ENCODE measurements at places on chromosomes 2 and 18.
A peak's percentile ranks its signal among the peaks of the same experiment; 100 is the strongest.

DNA sequence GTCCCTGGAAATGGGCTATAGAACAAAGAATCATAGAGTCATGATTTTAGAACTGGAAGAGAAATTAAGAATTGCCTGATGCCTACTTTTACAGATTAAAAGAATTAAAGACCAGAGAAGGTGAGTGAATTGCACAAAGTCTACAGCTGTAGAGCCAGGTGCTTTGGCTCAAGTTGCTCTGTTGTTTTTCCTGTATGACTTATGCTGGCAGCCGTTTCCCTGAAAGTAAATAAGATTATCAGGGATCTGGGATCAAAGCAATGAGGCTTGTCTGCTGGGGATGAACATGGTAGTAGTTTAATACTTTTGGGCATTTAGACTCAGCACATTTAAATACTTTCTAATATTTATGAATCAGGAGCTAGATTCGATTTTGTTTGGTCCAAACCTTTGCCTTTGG, 166.9 kb downstream of the PRPF40A start:
- no peak for DNase-seq

DNA sequence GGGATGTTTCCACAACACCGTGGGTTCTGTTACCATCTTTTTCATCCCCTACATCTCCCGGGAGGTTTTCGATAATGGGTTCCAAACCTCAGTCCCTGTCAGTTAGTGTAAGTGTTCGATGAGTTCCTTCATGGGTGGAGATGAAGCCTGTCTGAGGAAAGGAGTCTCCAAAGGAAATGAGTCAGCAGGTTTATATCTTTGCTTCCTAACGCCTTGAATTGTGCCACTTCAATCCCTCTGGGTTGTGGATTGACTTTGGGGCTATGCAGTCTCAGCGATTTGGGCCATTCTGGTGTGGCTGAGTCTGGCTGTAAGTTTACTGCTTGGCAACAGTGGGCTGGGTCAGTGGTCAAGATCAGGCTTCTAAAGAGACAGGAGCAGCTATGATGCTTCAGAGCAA, 1.2 kb downstream of the SERPINB5 start:
- peak; percentile 47 for DNase-seq

- peak; percentile 68 for DNase-seq
Observed at GRCh38 chr2:54771166-54771885, 47.9 kb downstream of the EML6 start.

DNA sequence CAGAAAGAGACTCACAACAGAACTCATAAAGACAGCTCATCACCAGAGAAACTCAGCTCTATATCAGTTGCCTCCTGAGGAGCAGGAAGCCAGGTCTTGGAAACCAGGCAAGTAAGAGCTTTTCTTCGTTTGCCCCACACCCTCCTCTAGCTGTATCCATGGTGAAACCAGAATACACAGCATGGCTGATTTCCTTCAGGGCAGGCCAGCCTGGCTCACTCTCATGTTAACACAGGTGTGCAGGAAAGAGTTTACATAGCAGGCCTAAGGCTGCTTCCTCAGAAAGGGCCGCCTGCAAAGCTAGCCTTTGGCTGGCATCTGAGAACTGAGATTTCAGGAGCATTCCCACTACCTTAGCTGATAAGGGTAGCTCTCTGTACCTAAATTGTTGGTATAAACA, 65.7 kb downstream of the KLHL14 start:
- no peak for DNase-seq

GRCh38 chr2:143607231-143608062, 478.2 kb downstream of the ARHGAP15 start:
- peak; percentile 33 for DNase-seq

DNA sequence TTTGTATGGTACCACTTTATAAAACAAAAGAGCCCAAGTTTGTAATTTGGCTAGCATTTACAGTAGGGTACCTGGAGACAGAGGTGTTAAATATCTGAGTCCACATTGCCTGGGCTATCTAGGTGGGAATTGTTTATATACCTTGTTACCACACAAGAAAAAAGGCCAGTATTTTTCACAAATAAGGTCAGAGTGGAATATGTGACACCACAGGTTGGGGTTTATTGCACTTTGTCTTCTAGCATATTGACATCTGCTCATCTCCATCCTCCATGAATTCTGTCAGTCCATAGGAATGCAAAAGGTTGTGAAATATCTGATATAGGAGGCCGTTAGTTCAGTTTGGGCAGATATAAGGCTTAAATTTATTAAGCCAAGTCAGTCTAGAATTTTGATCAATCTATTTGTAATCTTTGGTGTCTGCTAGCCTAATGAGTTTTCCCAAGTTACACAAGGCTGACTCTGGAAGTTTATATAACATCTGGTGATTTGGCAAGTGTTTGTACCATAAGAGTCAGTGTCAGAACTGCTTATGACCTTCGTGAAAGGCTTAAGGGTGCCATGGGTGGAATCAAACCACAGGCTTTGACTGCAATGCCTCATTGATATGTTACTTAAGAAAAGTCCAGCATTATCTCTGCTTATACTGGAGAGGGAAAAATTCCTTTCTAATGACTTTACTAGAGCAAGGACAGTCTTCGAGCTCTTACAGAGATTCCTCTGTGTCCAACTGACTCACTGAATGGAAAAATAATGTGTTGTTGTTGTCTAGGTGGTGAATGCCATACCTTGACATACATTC, 11.3 kb upstream of the DPP4 start:
- peak; percentile 95 for DNase-seq

DNA sequence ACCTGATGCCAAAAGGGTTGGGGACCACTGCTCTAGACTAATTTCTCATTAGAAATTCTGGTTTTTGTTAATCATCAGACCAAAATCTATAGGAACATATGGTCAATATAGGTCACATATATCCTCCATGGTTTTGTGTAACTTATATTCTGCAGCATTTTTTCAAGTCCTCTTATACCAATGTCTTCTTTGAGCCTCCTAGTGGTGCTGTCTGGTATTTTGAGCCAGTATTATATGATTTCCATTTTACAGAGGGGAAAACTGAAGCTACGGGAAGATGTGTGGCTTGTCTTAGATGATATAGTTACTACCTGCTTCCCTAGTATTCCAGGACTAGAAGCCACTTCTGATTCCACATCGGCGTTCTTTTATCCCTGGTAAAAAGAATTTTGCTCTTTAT, 13.8 kb downstream of the MAPK4 start:
- DNase-seq: no peak

- peak; percentile 45 for DNase-seq
Observed at GRCh38 chr18:48896875-48897511, 53.8 kb downstream of the SMAD7 start.

- DNase-seq: no peak
Observed at GRCh38 chr2:219408204-219408603, 10.0 kb upstream of the DES start.

GRCh38 chr18:29028560-29028959, 851.6 kb upstream of the CDH2 start:
- no peak for DNase-seq

- no peak for DNase-seq
Observed at GRCh38 chr2:126664234-126664633, 8.3 kb downstream of the GYPC start.

GRCh38 chr2:101803945-101804696, 106.6 kb downstream of the MAP4K4 start:
- no peak for DNase-seq

GRCh38 chr2:241096979-241097378, 5.1 kb downstream of the MTERF4 start:
- DNase-seq: no peak

DNA sequence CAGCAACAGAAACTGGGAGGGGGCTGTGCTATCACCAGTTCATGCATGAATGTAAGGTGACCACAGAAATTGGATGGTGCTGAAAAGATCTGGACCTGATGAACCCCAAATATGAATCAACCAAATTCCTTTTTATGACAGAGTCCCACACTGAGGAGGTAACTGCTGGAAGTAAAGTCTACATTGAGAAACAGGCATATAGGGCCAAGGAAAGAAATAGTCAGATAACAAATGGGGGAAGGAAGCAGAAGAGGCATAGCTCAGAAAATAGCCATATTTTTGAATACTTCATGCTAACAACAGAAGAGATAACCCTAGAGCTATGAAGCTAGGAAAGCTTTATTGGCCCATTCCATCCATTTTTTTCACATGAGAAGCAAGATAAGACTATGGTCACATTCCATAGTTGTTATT, 25.8 kb downstream of the ZC3H6 start:
- DNase-seq: peak; percentile 61

- no peak for DNase-seq
Observed at GRCh38 chr2:112195167-112195766, 57.1 kb downstream of the FBLN7 start.

DNA sequence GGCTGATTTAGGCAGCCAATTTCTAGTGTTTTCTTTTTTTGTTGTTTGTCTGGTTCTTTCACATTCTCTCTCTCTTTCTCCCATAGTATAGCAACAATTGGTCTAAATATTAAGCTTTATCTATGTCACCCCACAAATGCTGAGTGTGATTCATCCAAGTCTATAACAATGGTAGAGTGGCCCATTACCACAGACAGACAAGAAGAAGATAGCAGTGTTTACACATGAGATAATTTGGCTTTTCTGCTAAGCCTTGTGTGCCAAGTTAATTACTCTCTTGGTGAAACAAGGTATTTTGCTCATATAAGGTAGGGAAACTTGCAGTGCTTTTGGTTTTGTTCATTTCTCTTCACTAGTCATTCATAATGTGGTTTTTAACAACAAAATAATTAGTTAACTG, 166.5 kb downstream of the SLC8A1 start:
- no peak for DNase-seq

DNA sequence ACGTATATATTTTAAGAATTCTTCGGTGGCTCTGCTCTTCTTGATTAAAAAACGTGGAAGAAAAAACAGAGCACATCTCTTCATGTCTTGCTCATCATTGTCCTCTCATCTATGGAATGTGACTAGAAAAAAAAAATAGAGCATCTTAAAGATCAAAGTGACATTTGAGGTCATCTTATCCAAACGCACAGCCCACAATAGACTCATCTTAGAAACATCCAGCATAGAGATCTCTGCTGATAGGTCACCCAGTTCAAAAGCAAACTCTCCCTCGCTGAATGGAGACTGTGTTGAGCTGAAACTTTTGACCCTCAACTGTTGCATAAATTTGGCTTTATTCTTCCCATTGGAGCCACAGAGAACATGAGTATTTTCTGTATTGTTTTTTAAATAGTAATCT, 65.2 kb downstream of the CMPK2 start:
- DNase-seq: peak; percentile 94

GRCh38 chr2:129101186-129101585, 782.5 kb upstream of the HS6ST1 start:
- DNase-seq: no peak

GRCh38 chr2:10007435-10007834, 35.9 kb upstream of the KLF11 start:
- peak; percentile 38 for DNase-seq

GRCh38 chr2:115569547-115569946, 1127.1 kb downstream of the DPP10 start:
- DNase-seq: no peak

DNA sequence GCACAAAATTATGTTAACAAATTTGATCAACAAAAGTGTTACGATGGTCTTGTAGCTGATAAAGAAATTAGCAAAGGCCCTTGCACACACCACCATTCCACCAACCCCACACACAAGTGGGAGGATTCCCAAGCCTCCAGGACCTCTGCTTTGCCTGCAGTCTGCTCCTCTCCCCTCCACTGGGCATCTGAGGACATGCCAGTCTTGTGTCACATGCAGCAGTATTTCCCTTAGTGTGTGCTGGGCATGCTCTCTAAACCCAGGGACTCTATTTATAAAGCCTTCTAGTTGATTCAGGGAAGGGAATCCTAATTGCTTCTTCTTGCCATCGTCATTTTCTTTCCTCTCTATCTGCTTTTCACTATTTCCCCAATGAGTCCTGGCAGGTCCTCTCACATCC, 53.3 kb downstream of the KCTD18 start:
- no peak for DNase-seq

- no peak for DNase-seq
Observed at GRCh38 chr2:232434563-232435374, 21.2 kb upstream of the ALPI start.

GRCh38 chr2:222594679-222595078, 61.2 kb downstream of the FARSB start:
- peak; percentile 71 for DNase-seq

DNA sequence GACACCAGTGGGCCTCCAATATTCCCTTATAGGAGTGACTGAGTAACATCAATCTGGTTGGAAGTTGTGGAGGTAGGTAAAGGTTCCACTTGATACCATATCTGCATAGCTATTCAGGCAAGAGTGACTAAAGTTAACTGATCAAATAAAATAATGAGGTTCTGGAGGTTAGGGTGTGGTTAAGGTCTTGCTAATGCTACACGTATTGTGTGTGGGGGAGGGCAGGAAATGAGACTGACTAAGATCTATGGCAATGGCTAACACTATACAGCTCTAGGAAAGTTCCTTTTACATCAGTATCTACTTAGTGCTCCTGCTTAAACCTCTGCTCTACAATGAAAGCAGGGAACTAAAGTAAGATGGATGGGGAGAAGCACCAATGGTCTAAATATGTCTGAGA, 149.1 kb upstream of the MGAT5 start:
- DNase-seq: no peak

- no peak for DNase-seq
Observed at GRCh38 chr2:29613792-29614266, 307.6 kb downstream of the ALK start.

- peak; percentile 40 for DNase-seq
Observed at GRCh38 chr2:152483276-152484063, 148.5 kb downstream of the FMNL2 start.

GRCh38 chr2:231707625-231707926, 749 bp upstream of the PTMA start:
- DNase-seq: no peak

DNA sequence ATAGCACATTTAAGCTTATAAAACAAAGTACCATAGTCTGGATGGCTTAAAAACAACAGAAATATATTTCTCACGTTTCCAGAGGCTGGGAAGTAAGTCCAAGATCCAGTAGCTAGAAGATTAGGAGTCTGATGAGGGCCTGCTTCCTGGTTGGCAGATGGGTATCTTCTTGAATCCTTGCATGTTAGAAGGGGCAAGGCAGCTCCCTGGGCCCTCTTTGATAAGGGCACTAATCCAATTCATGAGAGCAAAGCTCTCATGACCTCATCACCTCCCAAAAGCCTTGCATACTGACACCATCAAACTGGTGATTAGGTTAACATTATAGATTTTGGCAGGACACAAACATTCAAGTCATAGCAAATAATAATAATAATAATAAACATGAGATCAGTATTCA, 146.4 kb downstream of the CCDC102B start:
- DNase-seq: no peak

- DNase-seq: no peak
Observed at GRCh38 chr2:174776223-174776622, 12.0 kb upstream of the CHRNA1 start.

DNA sequence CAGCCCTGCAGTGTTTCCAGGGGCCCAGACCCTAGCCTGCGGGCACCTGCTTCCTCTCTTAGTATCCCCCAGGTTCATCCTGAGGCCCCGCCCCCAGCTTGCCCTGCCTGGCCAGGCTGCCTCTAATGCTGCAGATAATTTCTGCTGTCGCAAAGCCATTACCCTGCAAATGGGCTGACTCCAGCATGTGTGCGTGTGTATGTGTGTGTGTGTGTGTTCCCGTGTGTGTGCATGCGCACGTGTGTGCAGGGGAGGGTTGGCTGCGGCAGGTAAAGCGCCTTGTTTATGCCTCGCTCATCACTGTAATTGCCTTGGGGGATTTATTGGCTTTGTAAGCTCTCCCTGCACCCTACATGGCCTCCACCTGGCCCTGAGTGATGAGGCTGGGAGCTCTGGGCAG, 7.6 kb upstream of the PRSS56 start:
- DNase-seq: no peak

Measured in EH (cell line).